ENCODE measurements at places on chromosomes 16 and 17.
A peak's percentile ranks its signal among the peaks of the same experiment; 100 is the strongest.

DNA sequence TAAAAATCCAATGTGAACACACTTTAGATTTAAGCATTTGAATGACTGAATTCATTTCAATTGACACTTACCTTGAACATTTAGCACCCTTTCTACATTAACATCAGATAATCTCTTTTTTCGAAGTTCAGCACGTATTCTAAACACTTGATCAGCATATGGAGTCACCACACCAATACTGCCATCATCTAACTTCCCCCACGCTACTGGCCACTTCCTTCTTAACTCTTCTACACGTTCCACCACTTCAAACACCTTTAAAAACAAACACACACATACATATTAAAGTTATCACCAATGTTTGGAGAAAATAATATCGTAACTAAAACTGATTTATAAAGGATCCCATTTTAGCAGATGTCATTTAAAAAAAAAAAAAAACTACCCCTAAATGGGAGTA is 93.5 kb downstream of the CACNG1 start:
- DNase-seq: no peak
- H3K36me3 ChIP-seq: peaks cover 3% of the 10 kb centered on the region
- H3K27me3 ChIP-seq: no peaks in the 10 kb centered on the region
- H3K27ac ChIP-seq: no peak overlapping the region
- no peak overlapping the region for H3K4me3 ChIP-seq

DNA sequence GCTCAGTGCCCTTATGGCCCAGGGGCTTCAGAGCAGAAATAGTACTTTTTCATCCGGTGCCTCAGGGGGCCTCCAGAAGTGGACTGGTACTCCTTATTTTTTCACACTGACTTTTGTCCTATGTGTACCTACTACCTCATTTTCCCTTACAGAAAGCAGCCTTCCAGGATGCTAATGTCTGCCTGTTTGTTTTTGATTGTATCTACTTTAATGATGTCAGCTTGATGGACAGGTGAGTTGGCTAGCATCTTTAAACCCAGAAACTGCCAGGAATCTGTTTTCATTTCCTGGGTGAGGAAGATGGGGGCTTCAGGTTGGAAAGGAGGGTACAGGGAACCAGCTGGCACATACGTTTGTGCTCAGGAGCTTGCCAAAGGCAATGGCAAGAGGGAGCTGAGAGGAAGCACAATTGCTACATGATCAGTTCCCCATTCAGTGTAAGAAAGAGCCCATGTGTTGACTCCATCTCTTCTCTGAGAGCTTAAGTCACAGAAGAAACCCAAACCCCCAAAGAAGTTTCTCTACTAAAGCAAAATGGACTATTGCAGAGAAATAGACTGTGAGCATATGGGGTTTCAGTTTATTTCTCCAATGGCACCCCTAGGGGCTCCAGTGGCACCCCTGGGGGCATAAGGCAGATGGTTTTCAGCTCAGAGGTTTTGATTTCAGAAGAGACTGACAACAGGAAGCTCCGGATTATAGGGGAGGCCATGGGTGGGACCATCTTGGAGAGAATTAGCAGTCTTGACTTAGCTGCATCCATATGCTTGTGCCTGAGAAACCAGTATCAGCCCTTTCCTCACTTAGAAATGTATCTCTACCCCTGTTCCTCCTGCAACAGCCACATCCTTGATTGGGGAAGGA is 16.3 kb downstream of the LIG3 start:
- H3K36me3 ChIP-seq: no peaks in the 10 kb centered on the region
- no peaks in the 10 kb centered on the region for H3K27me3 ChIP-seq
- no peak overlapping the region for H3K4me3 ChIP-seq
- no peak overlapping the region for H3K27ac ChIP-seq
- H3K4me1 ChIP-seq: no peaks in the 10 kb centered on the region

DNA sequence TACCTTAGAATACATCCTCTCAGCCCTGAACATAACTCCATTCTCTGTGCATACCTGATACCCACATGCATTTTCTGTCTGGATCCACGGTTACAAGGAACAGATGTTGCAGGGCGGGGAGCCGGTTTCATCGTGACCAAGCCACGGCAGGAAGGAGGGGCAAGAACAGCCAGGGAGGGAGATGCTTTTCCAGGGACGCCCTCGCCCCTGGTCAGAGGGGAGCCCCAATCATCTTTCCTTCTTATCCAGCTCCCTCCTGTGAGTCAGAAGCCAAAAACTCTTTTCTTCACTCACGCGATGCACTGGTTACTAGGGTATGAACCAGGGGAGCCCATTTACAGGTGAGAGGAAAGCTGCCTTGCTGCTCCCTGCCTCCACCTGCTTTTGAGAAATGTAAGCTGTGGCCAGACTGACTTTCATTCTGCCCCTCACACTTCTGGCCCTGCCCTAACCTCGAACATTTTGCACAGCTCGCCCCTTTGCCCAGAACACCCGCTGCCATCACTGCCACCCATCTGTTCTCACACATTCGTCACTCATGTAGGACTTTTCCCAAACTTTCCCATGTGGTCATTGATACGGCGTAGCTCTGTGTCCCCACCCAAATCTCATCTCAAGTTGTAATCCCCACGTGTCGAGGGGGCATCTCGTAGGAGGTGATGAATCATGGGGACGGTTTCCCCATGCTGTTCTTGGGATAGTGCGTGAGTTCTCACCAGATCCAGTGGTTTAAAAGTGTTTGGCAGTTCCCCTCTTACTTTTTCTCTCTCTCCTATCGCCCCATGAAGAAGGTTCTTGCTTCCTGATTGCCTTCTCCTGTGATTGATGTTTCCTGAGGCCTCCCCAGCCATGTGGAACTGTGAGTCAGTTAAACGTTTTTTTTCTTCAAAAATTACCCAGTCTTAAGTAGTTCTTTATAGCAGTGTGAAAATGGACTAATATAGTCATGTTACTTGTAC is 20.5 kb downstream of the FOXL1 start:
- H3K27me3 ChIP-seq: peaks cover under 1% of the 10 kb centered on the region
- no peak for DNase-seq
- H3K36me3 ChIP-seq: no peaks in the 10 kb centered on the region

DNA sequence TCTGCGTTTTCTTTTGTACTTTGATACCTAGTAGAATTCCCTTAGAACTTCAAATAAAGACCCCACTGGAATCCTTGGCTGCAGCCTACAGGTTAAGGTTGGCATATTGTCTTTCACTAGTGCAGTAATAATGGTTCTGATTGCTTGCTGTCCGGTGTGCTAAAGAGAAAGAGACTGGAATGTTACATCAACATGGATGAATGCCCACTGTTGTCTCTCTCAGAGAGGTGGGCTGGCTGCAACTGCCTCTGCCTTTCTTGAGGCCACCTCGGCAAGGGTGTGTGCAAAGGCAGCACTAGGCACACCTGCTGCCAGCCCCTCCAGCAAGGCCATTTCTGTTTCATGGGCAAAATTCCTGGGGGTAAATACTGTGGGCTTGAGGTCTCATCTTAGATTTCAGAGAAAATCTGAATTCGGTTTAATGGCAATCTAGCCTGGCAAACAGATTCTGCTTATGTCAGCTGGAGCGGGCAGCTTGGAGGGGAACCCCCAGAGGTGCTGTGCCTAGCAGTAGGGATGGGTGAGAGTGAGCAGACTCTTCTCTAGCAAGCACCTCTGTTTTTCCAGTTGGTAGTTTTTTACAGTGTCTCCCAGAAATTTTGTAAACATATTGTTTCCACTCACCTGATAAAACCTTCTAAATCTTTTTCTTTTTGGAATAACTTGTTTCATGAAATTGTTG is 54.0 kb downstream of the MRTFB start:
- no peaks in the 10 kb centered on the region for H3K36me3 ChIP-seq
- peaks cover 27% of the 10 kb centered on the region for H3K4me1 ChIP-seq
- H3K27me3 ChIP-seq: no peaks in the 10 kb centered on the region

GRCh38 chr16:81435103-81435502 is 9.5 kb upstream of the CMIP start:
- peaks cover 6% of the 10 kb centered on the region for H3K4me1 ChIP-seq
- no peaks in the 10 kb centered on the region for H3K36me3 ChIP-seq
- DNase-seq: no peak
- H3K4me3 ChIP-seq: no peak overlapping the region

DNA sequence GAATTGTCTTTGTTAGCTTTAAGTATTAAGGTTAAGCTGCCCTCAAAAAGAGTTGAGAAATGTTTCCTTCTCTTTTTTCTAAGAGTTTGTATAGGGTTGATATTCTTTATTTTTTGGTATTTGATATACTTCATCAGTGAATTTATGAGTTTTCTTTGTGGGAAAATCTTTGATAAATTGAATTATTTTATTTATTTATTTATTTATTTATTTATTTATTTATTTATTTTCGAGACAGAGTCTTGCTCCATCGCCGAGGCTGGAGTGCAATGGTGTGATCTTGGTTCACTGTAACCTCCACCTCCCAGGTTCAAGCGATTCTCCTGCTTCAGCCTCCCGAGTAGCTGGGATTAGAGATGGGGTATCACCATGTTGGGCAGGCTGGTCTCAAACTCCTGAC is 19.9 kb downstream of the TEFM start:
- no peak for DNase-seq
- peaks cover 7% of the 10 kb centered on the region for H3K36me3 ChIP-seq
- H3K4me1 ChIP-seq: no peaks in the 10 kb centered on the region
- no peaks in the 10 kb centered on the region for H3K27me3 ChIP-seq

- no peak overlapping the region for H3K4me3 ChIP-seq
- H3K27me3 ChIP-seq: no peaks in the 10 kb centered on the region
- no peaks in the 10 kb centered on the region for H3K4me1 ChIP-seq
- no peaks in the 10 kb centered on the region for H3K36me3 ChIP-seq
- H3K27ac ChIP-seq: no peak overlapping the region
- DNase-seq: no peak
Measured at GRCh38 chr17:7184091-7184488, 4.9 kb upstream of the ASGR1 start.

- no peak for DNase-seq
- H3K36me3 ChIP-seq: no peaks in the 10 kb centered on the region
Measured at GRCh38 chr17:48427598-48427997, 2.4 kb downstream of the SKAP1 start.

- H3K36me3 ChIP-seq: no peaks in the 10 kb centered on the region
- peaks cover 10% of the 10 kb centered on the region for H3K4me1 ChIP-seq
- H3K4me3 ChIP-seq: no peak overlapping the region
- no peak overlapping the region for H3K27ac ChIP-seq
Measured at GRCh38 chr17:80262291-80262690, 1.6 kb downstream of the RNF213 start.

- no peaks in the 10 kb centered on the region for H3K27me3 ChIP-seq
- no peak for DNase-seq
Measured at GRCh38 chr16:57828272-57829161, 26.2 kb upstream of the KIFC3 start.

DNA sequence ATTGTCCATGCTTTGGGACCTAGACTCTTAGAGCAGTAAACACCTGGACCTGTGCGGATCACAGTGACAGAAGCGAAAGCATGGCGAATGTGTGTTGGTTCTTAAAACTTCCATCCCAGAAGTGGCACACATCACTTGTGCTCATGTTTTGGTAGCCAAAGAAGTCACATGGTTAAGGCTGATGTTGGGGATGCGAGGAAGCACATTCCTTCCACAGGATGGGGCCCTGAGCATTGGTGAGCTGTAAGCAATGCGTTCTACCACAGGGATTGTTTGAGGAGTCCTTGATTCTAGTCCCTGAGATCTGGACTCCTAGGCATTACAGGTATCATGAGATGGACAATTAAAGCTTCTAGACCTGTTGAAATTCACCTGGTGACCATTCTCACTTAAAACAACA is 375.9 kb downstream of the UTP18 start:
- H3K27ac ChIP-seq: no peak overlapping the region
- H3K4me1 ChIP-seq: peaks cover 8% of the 10 kb centered on the region
- H3K27me3 ChIP-seq: no peaks in the 10 kb centered on the region
- no peaks in the 10 kb centered on the region for H3K36me3 ChIP-seq
- DNase-seq: peak; percentile 11

GRCh38 chr17:75430159-75430974 is 24.9 kb upstream of the GRB2 start:
- no peaks in the 10 kb centered on the region for H3K27me3 ChIP-seq
- H3K27ac ChIP-seq: peak overlapping the region; percentile 82
- H3K4me3 ChIP-seq: no peak overlapping the region

GRCh38 chr17:10775740-10776356 is 28.1 kb downstream of the TMEM238L start:
- H3K27me3 ChIP-seq: no peaks in the 10 kb centered on the region
- H3K4me1 ChIP-seq: peaks cover 12% of the 10 kb centered on the region
- H3K4me3 ChIP-seq: no peak overlapping the region
- no peaks in the 10 kb centered on the region for H3K36me3 ChIP-seq
- DNase-seq: no peak

DNA sequence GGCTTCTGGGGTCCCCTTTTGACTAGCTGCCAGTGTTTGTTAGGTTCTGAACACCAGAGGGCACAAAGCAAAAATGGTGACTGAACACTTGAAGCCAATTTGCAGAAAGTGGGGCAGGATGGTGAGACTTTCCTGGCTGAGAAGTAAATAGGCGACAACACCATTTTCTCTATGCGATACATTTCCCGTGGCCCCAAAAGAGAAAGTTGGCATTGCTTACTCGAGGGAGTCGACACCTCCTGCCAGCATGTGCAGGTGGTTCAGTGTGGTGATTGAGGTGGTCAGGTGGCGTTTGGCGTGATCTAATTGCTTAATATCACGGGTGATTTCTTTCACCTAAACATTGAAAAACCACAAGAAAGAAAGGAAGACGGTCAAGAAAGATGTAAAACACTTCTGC is 59.0 kb downstream of the VPS53 start:
- no peaks in the 10 kb centered on the region for H3K27me3 ChIP-seq
- no peaks in the 10 kb centered on the region for H3K4me1 ChIP-seq
- no peak overlapping the region for H3K4me3 ChIP-seq
- H3K36me3 ChIP-seq: no peaks in the 10 kb centered on the region

GRCh38 chr16:16076423-16076813 is 127.0 kb downstream of the ABCC1 start:
- no peak for DNase-seq
- H3K4me3 ChIP-seq: no peak overlapping the region
- no peak overlapping the region for H3K27ac ChIP-seq
- H3K4me1 ChIP-seq: peaks cover 5% of the 10 kb centered on the region
- H3K36me3 ChIP-seq: no peaks in the 10 kb centered on the region

DNA sequence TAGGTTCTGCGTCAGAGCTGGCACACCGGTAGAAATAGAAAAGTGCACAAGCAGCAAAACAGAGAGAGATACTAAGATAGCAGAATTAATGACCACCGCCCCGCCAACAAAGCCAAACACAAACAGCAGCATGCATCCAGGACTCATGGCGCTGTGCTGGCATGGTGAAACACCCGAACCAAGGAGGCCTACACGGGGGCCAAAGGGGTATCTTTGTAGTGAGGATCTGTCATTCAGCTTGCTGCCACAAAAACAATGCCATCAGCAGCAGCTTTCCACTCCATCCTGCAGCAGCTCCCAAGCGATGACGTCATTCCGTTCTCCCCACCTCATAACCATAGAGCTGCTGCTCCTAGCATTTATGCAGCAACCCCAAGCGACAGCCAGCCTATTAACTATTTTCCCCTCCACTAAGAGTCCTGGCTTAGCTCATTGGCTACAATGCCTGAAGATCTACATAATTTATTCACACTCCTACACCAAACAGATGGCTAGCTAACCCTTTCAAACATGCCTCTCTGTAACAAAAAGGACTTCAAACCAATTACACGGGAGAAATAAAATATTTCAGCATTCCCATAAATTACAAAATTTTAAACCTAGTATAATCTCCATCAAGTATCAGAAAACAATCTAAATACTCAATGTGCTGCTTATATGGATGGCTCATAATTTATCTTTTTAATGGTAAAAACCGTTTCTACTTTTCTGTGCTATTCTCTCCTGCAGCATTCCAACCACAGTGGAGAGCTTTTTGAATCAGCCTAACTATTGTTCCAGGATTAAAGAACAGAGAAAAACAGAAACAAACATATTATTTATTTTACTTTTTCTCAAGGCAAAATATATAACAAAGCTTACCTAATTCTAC is 73.9 kb downstream of the SPAG9 start:
- H3K4me3 ChIP-seq: peak overlapping the region; percentile 66
- H3K36me3 ChIP-seq: no peaks in the 10 kb centered on the region
- peak overlapping the region; percentile 98 for H3K27ac ChIP-seq
- DNase-seq: peak; percentile 96

Measured in neural progenitor cell (in vitro differentiated cells).